Myocyte (in vitro differentiated cells): ENCODE measurements at places on chromosomes 12 and 14.

GRCh38 chr12:107525719-107526554 lies 159.7 kb upstream of the PWP1 start:
- DNase-seq = no peak

GRCh38 chr14:99075771-99076375 lies 196.1 kb downstream of the BCL11B start:
- DNase-seq = no peak

DNA sequence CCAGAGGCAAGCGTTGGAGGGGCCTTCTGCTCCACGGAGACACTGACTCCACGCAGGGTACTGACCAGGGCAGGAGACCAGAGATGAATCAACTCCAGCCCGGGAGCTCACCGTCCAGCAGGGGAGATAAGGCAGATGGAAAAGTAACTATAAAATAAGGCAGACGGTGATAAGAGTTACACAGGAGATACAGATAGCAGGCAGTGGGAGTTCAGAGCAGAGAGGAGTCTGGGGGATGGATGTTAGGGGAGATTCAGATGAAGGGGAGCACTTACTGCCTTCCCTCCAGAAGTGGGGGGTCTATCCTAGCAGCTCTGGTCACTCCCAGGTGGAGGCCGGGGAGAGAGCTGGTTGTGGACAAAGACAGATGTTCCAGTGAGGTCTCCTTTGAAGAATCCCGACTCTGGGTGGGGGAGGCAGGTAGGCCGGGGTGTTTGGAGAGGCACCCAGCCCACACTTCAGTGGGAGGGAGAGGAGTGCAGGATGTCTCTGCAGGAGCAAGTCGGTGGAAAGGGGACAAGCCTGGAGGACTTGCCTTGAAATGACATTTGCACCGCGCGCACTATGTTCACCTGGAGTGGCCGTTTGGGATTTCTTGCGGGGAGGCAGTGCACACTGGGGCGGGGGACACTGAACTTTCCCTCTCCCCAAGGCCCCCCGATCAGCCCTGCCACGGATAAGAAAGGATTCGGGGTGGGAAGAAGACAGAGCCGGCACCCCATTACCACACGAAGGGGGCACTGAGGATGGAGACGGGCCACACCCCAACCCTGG lies 1.2 kb downstream of the PITPNM2 start:
- no peak for DNase-seq

DNA sequence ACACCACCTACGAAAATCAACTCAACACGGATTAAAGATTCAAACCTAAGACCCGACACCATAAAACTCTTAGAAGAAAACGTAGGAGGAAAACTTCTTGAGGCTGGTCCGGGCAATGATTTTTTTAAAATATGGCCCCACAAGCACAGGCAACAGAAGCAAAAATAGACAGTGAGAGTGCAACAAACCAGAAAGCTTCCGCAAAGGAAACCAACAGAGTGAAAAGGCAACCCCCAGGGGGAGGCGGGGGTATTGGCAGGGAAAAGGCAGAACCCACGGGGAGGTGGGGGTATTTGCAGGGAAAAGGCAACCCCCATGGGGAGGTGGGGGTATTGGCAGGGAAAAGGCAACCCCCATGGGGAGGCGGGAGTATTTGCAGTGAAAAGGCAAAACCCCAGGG lies 20.5 kb upstream of the FBRSL1 start:
- no peak for DNase-seq

- no peak for DNase-seq
These were observed 691.6 kb upstream of the FBXO33 start for GRCh38 chr14:40123816-40124215.

- no peak for DNase-seq
These were observed 28.1 kb downstream of the ARF6 start for GRCh38 chr14:49920935-49921334.

GRCh38 chr12:24172773-24173066 lies 223.2 kb upstream of the SOX5 start:
- DNase-seq = no peak

DNA sequence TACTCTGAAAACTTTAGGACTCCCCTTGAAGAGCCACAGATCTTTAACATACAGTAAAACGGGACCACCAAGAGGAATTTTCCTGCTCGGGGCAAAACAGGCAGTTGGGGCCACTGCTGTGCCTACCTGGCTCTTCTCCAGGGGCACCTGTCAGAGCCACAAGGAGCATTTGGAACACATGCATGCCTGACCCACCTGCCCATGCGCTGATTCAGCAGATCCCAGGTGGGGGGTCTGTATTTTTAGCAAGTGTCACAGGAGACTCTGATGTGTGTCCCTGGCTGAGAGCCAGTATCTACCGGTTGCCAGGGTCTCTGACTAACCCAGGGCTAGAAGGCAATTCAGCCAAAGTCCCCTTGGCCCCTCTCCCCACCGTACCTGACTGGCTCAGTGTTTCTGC lies 6.5 kb downstream of the CTDSP2 start:
- no peak for DNase-seq

DNA sequence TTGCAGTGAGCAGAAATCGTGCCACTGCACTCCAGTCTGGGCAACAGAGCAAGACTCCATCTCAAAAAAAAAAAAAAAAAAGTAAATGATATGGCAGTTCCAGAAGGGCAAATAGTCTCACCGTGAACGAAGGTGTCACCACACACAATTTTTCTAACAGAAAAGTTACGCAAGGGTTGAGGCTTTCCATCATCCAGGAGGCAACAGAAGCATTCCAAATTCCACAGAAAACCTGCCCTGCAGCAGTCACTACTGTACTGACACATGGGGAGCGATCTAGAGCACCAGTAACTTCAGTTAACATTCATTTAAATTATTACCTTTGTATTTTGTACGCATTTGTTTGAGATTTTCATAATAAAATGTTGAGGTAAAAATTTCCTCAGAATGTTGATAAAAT lies 24.8 kb downstream of the TMCC3 start:
- no peak for DNase-seq

- DNase-seq = peak; percentile 73
These were observed 95.4 kb downstream of the DUSP16 start for GRCh38 chr12:12467264-12467663.

GRCh38 chr14:73717266-73717665 lies 3.1 kb upstream of the PNMA1 start:
- no peak for DNase-seq

- DNase-seq = no peak
These were observed 460.1 kb downstream of the MED13L start for GRCh38 chr12:115817389-115817788.

- DNase-seq = no peak
These were observed 10.9 kb downstream of the CCDC85C start for GRCh38 chr14:99592933-99593753.

DNA sequence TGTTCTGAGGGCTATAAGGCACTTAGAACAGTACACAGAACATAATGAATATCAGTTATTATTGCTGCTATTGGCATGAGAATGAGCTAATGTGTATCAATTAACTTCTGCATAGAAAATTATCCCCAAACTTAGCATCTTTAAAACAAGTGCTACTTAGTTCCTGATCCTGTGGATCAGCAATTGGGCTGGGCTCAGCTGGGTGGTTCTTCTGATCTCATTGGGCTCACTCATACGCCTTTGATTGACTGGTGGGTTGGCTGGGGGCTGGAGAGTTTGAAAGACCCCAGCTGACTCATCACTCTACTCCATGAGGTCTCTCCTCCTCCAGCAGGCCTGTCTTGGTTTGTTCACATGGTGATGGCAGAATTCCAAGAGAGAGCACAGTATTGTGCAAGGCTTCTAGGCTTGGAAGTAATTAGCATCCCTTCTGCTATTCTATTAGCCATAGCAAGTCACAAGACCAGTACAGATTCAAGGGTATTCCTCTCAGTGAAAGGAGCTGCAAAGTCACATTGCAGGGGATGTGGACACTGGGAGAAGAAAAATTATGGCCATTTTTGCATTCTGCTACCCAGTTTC lies 27.2 kb upstream of the HSPB8 start:
- no peak for DNase-seq
